Cortex of kidney (tissue), 1 donor: ENCODE measurements at places on chromosomes 4 and X.

DNA sequence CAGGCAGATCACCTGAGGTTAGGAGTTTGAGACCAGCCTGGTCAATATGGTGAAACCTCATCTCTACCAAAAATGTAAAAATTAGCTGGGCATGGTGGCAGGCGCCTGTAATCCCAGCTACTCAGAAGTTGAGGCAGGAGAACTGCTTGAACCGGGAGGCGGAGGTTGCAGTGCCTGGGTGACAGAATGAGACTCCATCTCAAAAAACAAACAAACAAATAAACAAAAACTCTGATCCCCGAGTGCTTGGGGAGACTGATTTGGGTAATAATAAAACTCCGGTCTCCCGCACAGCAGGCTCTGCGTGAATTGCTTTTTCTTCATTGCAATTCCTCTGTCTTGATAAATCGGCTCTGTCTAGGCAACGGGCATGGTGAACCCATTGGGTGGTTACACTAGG lies 73.4 kb downstream of the HPRT1 start:
- no peak for DNase-seq

DNA sequence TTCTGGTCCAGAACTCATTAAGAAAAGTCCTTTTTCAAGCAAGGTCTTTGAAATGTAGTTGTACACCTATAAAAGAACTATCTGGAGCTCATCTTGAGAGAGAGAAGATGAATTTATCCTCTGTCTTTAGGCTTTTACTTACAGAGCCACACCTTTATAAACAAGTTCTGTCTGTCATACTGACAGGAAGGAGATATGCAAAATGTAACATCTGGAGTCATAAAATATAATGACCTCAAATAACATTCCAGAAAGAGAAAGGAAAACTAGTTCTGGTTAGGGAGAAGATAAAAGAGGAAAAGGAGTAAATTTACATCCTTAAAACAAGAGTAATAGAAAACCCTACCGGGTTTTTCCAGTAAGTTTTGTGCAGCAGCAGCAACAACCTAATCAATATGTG lies 1.3 kb downstream of the INPP4B start:
- no peak for DNase-seq

- no peak for DNase-seq
Observed at GRCh38 chr4:8585721-8586212, 5.6 kb downstream of the GPR78 start.

GRCh38 chrX:11666952-11667685 lies 1.4 kb upstream of the ARHGAP6 start:
- no peak for DNase-seq

- DNase-seq = no peak
Observed at GRCh38 chr4:104896660-104897645, 249.7 kb upstream of the TET2 start.

DNA sequence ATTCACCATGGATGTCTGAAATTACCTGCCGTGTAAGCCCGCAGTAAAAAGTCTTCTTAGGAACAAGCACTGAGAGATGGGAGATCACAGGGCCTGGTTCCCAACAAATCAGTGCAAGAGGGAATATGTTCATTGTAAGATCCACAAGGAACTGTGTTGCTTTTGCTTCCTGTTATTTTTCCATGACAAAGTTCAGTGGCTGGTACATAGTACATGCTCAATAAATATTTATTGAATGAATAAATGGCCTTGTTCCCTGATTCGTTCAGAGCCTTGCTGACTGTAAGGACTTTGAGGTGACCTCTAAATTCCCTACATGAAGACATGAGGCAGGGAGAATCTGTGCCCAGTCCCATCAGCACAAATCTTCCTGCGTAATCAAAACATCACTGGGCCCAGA lies 7.4 kb downstream of the TMEM31 start:
- DNase-seq = no peak

GRCh38 chrX:50769389-50770063 lies 44.5 kb downstream of the SHROOM4 start:
- no peak for DNase-seq

DNA sequence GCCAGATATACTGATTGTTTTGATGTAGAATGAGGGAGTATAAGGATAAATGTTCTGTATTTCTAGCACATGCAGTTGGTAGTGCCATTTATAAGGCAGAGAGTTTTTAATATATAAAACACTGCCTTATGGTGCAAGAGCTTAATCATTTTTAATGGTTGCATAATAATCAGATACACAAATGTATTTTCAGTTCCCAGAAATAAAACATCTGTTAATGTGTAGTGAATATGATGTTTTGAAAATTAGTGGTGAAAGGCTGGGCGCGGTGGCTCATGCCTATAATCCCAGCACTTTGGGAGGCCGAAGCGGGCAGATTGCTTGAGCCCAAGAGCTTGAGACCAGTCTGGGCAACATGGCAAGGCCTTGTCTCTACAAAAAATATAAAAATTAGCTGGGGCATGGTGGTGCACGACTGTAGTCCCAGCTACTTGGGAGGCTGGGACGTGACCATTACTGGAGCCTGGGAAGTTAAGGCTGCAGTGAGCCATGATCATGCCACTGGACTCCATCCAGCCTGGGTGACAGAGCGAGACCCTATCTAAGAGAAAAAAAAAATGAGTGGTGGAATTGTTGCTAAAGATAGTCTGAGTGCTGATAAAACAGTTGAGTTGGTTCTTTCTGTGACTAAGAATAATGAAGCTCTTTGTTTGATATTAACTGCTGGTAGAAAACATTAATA lies 29.3 kb downstream of the CLCN3 start:
- DNase-seq = no peak

DNA sequence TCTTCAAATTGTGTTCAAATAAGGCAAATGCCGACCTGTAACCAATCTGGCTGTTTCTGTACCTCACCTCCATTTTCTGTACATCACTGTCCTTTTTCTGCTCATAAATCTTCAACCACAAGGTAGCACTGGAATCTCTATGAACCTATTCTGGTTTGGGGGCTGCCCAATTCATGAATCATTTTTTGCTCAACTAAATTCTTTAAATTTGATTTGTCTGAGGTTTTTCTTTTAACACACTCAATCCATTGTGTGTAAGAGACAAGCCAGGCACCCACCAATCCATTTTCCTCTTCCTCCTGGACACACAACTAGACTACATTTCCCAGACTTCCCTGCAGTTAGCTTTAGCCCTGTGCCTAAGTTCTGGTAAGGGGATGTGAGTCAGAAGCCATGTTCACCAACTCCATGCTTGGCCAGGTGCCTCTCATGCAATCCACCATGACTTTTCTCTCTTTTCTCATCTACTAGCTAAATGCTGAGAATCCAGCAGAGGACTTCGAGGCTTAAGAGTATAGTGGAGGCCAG lies 193.2 kb upstream of the KLF3 start:
- DNase-seq = no peak

DNA sequence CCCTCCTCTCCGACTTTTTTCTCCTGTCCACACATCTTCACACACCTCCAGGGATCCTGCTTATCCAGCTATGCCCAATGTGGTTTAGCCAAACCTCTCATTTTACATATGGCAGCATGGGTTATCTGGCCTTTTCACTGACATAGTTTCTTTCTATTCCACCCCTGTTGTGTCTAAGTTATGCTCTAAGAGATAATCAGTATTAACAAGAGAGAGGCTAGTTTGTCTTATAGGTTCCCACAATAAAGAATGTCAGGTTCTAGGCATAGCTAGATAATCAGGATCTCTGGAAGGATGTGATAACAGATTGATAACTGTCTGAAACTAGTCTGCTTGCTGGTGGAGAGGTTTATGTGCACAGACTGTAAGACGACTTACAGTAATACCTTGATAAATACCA lies 7.7 kb upstream of the GALNT7 start:
- DNase-seq = no peak

DNA sequence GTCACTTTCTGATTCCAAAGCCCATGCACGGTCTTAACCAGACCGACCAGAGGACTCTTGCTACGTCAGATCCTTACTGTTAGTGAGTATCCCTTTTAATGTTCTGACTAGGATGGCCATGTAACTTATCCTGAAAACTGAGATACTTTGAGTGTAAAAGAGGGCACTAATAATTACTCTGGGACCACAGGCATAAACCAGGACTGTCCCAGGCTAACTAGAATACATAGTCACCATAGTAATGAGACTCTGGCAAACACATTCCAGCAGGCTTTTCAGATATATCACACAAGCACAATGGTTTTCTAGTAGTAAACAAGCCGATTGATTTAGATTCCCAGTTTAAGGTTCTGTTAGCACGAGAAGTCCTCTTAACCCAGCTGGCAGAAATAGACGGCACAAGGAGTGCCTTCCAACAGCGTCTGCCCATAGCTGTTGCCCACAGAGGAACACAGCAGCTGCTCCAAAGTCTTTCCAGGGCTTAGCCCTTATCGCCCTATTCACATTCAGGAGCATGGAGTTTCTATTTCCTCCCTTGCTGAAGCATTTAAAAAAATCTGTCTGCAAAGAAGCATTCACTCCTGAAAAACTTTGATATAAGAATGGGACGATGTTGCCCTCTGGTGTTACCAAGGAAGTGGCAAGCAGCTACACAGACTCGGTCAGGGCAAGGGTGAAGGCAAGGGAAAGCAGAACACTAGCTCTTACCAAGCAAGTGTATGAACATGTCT lies 92.4 kb downstream of the CXCL13 start:
- no peak for DNase-seq

- no peak for DNase-seq
Observed at GRCh38 chr4:70138751-70139150, 15.3 kb upstream of the PRR27 start.

DNA sequence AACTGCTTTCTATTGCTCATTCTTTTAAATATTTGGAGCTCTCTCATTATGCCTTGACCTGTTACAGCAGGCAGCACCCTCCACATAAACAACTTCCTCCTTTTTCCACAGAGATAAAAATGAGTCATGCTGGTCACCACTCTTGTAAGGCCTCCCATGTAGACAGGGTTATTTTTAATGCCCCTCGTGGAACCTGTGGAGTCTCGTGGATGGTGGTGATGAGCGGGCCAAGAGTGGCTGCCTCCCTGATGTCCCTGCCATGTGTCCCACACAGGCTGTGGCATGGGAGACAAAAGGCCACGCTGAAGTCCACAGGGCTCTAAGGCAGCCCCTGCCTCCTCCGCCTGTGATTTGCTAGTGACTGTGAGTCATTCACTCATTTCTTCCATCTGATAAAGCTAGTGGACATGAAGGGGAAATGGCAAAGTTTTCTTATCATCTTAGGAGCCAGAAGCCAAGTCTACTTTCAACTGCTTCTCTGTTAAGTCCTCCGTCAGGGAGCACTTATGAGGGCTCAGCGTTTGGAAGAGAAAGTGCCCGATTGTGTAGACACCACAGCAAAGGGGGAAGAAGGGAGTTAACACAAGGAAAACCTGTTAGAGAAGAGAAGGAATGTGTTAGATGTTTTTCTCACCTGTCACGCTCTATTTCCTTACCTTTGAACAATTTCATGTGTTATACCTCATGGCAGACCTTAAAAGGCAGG lies 121.6 kb upstream of the FAT1 start:
- no peak for DNase-seq

GRCh38 chr4:143406523-143406922 lies 69.8 kb downstream of the GAB1 start:
- DNase-seq = no peak

DNA sequence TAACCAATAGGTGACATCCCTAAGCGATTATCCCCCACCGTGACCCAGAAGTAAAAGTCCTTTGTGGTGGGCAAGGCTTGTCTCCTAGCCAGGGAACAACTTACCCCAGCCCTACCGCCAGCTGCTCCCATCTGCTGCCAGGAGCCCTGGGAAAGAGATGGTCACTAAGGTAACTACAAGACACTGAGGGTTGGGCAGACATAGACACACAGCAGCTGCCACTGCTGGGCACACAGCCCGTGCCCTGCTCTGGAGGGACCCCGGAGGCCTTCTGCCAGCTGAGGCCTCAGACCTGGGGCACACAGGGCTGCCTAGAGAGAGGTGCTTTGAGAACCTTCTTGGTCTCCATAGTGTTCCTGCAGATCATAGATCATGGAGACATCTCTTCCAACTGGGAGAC lies 53.0 kb upstream of the PROM1 start:
- no peak for DNase-seq

DNA sequence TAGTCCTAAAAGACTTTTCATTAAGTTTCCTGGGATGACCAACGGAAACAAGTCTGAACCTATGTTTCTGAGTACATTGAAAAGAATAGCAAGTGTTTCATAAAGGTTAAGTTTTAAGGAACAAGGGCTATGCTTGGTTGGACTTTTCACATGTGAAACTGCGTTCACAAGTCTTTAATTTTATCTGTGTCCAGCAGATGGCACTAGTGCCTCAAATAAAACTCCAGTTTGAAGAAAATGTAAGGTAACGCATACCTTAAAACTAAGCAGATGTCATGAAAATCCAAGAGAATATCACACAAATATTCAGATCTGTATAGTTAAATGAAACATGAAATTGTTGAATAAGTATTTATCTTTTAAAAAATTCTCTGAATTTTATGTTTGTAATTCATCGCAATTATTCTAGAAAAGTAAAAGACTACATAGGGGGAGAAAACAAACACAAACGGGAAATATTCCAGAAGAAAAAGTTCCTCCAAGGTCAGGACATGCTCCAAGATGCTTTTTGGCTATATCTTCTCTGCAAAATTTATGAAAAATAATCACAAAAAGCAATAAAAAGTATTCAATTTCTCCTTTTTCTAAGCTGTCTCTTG lies 89.6 kb upstream of the MAD2L1 start:
- DNase-seq = no peak

DNA sequence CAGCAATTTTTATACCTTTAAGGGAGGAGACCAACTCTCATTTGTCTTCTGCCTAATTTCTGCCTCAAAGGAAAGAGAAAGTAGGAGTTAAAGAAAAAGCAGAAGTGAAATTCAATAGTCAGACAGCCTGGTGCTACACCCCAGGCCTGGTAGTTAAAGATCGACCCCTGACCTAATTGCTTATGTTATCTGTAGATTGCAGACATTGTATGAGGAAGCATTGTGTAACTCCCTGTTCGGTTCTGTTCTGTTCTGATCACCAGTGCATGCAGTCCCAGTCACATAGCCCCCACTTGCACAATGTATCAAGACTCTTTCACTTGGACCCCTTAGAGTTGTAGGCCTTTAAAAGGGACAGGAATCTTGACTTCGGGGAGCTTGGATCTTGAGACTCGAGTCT lies 335.9 kb upstream of the AR start:
- DNase-seq = no peak

DNA sequence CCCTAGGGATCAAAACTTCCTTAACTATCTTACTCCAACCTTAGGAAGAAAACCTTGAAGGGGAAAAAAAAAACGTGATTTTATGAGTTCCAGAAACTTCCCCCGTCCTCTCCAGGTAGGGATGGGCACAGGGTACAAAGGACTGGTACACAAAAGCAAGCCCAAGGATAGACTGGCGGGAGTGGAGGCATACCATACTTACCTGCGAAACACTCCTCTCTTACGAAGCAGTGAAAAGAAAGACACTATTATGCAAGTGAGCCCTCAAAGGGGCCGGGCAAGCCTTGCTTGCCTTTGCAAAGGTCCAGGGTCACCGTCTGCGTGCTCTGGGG lies 651 bp downstream of the TSPAN6 start:
- DNase-seq = no peak

DNA sequence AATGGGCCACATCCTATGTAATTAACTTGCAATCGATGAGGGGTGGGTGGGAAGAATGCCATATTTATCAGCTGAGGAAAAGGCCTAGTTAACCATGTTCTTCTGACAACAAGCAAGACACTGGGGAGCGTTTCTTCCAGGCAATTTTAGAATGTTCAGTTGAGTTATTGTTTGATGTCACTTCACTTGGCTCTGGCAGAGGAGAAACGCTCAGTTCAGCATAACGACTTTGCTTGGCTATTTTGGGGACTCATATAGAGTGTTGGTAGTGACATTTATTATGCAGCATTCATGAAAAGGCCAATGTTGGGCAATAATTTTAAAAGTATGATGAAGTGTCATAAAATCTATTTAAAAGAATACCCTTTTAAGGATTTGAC lies 648 bp downstream of the SYNPO2 start:
- DNase-seq = no peak
